ENCODE measurements at places on chromosomes 2 and 18.

GRCh38 chr2:158665536-158666302 is 129.4 kb upstream of the DAPL1 start:
- DNase-seq, result no peak

DNA sequence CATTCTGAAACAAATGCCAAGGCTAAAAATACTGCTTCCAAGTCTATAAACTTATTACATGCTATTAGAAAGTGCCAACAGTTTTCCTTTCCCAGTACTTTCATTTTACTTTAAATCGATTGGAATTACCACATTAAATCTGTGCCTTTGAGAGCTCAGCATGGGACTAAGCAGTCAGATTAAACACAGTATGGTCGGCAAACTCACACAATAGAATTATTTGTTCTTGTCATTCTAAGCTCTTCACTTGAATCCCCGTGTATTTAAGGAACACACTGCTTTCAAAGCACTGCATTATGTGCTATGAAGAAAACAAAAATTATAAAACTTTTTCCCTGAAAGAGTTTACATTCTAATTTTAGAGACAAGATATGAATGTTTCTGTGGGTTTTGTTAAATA is 444.4 kb upstream of the SLC39A10 start:
- DNase-seq, result no peak

GRCh38 chr2:86011449-86011941 is 94.2 kb downstream of the POLR1A start:
- no peak for DNase-seq

DNA sequence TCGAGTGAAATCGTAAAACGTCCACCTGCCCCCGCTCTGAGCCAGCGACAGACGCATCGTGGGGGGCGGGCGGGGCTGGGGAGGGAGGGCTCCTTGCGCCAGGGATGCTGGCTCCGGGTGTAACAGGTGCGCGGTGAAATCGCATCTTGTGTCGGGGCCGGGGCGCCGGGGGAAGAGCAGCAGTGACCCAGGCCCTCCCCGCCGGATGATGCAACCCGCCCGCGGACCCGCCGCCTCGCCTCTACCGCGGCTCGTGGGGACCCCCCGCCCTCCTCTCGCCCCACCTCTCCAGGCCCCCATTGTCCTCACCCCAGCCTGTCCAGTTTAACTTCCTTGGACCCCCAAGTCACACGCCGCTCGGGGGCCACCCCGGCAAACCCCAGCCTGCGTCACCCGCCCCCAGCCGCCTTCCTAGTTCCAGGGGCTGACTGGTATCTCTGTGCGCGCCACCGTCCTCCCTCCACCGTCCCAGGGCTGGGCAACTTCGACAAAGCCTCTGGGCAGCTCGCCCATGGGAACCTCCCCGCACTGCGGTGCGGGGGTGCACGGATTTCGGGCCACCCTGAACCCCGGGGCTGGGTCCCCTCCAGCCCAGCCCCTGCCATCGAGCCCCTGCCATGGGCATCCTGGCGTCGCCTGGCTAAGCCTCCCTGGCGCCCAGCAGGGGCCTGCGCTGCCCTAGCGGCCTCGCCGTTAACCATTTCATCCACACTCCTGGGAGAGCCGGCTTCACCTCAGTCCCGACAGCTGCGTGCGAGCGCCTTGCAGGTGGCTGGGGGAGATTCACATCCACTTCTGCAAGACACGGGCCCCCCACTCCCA is 799 bp upstream of the KIF1A start:
- no peak for DNase-seq

GRCh38 chr18:55592572-55592971 is 4.6 kb upstream of the TCF4 start:
- no peak for DNase-seq

DNA sequence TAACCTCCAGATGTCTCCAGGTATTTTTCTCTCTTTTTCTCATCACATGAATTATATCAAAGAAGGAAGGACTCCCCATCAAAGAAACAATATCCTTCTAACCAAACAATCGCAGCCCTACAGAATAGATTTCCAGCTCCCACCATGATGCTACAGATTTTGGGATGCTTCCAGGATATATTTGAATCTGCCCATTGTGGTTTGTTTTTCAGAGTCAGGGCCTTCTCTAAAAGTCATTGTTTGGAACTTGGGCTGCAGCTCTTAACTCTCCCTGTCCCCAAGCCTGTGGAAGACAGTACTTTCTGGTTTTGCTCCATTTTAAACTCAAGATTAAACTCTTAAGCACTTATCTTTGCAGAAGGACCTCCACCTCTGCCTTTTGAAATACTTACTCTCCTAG is 223.2 kb downstream of the PMAIP1 start:
- DNase-seq, result no peak

DNA sequence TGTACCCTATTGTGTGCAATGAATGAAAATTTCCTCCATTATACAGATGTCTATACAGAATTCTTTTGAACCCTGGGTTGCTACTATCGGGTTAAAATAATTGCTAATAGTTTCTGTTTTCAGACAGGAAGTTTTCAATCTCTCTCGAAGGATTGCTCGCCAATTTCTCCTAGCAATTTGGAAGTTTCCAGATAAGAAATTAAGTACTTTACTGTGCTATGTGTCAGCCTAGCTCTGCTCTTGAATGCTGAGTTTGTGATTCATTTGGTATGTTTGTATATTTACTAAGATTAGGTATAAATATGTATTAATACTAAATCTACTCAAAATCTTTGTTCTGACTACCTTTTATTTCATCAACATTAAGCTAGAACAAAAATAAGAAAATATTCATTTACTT is 74.6 kb upstream of the ARL5A start:
- no peak for DNase-seq

DNA sequence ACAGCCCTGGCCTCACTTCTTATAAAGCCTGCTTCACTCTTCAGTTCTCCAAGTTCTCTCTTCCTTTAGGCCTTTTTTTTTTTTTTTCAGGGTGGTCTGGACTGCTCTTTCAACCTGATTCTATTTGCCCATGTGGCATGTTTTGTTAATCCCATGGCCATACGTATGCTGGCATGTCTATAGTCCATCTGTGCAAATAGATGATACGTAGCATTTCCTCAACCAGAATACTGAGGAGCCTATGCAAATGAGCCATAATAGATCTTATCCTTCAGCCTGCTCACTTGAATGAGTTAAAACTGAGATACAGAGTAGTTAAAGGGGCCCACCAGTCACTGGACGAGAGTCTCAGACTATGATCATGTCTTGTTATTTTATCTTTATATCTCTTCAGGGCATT is 265.2 kb upstream of the CXCR4 start:
- DNase-seq, result no peak

- DNase-seq, result no peak
Observed at GRCh38 chr2:176103742-176104315, 3.3 kb upstream of the HOXD11 start.

DNA sequence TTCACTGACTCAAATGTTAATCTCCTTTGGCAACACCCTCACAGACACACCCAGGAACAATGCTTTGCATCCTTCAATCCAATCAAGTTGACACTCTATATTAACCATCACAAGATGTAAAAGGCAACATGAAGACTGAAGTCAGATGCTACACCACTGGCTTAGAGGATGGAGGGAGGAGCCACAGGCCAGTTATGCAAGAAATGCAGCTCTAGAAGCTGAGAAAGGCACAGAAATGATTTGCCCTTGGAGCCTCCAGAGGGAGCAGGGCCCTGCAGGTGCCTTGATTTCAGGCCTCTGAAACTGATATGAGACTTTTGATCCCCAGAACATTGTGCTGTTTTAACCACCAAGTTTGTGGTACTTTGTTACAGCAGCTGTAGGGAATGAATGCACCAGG is 276.3 kb downstream of the KCNS3 start:
- no peak for DNase-seq

Data from inflammatory macrophage treated with lipopolysaccharide for 4 hours (primary cell).